LNCaP clone FGC (cell line): ENCODE measurements at places on chromosomes 13 and 19.

- DNase-seq: no peak
Observed at GRCh38 chr19:14611051-14611450, 28.2 kb downstream of the CLEC17A start.

DNA sequence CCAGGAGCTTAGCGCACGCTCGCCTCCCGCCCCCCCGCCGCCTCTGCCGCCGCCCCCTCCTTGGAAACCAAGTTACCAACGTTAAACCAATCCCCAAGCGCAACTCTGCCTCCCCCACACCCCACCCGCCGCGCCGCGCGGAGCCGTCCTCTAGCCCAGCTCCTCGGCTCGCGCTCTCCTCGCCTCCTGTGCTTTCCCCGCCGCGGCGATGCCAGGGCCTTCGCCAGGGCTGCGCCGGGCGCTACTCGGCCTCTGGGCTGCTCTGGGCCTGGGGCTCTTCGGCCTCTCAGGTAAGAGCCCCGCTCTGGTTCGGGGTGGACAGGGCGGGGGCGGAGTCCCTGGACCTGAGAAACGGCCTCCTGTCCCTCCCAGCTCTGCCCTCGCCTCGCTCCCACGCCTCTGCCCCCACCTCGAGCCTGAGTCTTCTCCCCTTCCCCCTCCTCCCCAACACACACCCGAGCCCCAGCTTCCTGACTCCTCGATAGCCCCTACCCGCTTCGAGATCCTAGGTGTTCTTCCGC, at the start of gene ICAM5:
ICAM5 (plus strand) TSS at position 117 of the 521 bp plus-strand sequence; CDS start at position 209, 92 bp downstream.
- no peak for DNase-seq

DNA sequence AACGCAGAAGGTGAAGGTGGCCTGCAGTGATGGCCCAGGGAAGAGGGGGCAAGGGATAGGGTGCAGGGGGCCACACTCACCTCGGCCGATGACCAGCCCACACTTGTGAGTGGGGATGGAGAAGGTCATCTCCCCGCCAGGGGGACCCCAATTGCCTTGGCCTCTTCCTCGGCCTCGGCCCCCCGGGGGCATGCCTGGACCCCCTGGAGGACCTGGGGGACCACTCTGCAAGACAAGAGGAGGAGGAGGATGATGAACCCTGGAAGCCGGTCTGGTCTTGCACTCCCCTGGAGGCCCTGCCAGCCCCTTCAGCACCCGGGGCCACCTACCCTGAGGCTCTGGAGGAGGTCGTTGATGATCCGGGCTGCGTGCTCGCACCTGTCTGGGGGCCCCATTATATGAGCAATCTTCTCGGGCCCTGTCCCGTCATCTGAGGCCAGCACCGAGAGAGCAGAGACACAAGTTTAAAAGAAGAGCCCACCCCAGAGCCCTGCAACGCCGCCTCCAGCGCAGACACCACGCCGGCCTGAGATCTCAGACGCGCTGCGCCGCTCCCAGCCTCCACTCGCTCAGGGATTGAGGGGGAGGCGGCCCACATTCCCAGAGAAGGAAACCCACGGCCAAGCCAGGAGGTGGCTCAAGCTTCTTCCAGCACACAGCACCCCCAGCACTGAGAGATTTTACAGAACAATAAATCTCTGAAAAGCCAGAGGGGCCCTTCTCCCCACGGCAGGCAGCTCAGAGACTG, 7.8 kb downstream of the KHSRP start:
- no peak for DNase-seq

DNA sequence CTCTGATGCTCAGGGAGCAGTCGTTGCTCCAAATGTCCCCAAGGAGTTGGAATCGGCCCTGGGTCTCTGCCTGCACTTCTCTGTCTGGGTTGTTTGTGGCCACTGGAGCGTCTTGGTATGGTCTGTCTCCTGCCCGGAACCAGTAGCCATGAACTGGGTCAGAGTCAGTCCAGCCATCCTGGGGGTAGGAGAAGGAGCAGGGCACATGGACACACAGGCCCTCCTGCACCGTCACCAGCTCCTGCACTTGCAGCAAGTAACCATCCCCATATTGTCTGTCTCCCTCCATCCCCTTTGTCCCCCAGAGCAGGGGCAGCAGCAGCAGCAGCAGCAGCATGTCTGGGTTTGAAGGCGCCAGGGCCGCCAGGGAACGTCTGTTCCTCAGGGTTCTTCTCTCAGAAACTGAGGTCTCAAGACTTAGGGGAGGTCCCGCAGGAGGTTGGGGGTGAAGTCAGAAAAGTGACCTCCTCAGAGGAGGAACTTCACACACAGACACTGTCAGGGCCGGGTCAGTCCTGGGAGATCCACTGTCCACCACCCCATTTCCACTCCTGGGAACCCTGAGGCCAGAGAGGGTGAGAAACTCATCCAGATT, at the start of gene SIGLEC8:
SIGLEC8 (minus strand) TSS at position 404 of the 595 bp plus-strand sequence; CDS start at position 337, 67 bp downstream.
- DNase-seq: no peak

DNA sequence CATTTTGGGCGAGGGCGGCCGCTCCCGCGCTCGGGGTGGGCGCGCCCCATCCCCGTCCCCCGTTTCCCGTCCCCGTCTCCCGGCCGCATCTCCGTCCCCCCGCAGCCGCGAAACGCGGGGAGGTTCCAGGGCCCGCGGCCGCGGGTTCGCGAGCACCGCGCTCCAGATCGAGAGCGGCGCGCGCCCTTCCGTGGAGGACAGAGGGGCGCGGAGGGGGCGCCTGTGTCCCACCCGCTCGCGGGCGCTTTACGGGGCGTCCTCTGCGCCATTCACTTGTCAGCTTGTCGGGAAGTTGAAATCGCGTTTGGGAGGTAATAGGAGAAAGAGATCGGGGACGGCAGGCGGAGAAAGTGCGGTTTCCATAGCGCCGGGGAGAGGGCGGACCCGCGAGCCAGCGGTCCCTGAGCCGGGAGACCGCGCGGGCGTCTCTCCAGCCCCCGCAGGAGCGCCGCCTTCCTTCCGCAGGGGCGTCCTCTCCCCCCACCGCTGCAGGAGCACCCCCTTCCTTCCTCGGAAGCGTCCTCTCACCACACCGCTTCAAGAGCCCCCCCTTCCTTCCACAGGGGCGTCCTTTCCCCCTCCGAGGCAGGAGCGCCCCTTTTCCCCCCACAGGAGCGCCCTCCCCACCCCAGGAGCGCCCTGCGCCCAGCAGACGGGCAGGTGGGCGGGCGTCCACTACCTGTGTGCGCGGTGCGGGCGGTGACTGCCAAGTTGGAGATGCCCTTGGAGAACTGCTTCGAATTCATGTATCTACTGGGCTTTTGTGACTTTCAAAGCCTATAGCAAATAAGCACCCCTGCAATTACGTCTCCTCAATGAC, 962 bp upstream of the IRS2 start:
- no peak for DNase-seq

DNA sequence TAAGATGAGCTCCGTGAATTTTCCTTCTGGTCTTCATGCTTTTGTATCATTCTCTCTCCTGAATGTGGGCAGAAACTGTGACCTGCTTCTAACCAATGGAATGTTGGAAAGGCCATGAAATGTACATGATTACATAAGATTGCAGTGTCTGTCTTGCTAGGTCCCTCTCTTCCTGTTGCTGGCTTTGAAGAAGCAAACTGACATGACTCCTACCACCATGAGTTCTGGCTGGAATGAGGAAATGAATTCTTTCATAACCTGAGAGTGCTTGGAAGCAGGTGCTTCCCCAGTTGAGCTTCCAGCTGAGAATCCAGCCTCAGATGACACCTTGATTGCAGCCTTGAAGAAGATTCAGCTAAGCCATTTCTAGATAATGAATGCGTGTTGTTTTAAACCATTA, 275.0 kb upstream of the MIR17HG start:
- DNase-seq: no peak

- DNase-seq: no peak
Observed at GRCh38 chr19:29285187-29285687, 72.3 kb upstream of the UQCRFS1 start.

DNA sequence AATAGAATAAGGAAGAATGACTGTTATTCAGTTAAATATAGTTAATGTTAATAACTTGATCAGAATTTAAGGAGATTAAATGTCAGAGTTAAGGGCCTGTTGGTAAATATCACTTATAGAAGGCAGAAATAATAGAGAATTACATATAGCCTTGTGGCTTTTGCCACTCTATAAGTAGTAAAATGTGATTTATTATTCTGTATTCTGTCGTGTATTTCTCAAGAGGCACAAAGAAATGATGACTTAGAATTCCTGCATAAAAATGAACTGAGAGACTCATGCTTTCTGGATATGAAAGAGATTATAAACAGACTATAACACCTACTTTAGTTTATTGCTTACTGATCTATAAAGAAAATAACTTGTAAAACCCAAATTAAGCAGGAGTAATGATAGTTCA, 40.1 kb downstream of the GPC6 start:
- DNase-seq: no peak

DNA sequence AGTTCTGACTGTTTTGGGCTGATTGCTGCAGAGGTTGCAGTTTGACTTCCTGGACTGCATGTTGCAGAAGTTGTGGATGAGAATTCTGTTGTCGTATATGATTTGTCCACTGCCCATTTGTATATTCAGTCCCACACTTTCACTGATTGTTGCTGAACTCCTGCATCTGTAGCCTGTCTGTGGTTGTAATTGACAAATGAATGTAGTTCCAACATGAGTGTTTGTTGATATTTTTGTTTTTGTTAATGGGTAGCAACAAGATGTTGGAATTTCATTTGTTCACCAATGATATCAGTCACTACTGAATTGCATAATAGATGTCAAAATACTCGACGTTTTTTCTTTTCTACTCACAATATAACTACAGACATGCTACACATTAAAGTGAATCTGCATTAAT, 533.9 kb downstream of the DCT start:
- DNase-seq: no peak

DNA sequence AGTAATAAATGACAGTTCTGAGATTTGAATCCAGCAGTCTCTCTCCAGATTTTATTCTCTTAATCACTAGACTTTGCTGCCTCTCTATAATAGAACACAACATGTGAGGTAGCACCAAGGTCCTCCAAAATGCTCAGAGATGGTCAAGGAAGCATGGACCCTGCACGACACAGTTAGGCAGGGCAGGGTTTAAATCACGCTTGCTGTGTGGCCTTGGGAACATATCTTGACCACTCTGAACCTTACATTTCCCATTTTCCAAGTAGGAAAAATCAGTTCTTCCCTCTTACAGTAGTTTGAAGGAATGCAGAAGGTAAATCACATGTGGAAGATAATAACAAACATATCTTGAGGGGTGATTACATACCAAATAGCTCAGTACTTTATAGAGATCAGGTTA, 6.3 kb downstream of the SYT3 start:
- DNase-seq: no peak

DNA sequence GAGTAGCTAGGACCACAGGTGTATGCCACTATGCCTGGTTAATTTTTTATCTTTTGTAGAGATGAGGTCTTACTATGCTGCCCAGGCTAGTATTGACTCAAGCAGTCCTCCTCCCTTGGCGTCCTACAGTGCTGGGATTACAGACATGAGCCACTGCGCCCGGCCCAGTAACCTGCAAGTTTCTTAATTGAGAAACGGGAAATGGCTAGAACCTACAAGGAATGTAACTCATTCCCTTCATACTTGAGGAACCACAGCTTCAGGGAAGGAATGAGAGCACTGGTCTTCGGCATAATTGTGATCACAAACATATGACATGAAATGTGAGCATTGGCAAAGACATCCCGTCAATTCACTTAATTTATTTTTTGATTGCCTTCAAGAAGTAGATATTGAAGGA, 157.0 kb downstream of the KLF5 start:
- DNase-seq: no peak

DNA sequence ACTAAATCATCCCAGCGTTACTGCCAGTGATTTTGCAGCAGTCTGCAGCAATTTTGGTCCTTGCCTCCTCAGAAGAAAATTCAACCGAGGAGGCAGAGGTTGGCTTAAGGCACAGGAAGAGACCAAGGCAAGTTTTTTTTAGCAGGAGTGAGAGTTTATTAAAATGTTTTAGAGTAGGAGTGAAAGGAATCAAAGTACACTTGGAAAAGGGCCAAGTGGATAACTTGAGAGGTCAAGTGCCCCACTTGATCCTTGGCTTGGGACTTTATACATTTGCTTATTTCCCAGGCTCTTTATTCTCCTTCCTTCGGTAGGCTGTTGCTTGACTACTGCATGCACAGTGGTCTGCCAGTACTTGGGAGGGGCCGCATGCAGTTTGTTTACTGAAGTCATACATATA, 2.9 kb upstream of the ZNF134 start:
- no peak for DNase-seq

- DNase-seq: no peak
Observed at GRCh38 chr19:18989316-18989715, 44.0 kb downstream of the SUGP2 start.
